NCI-H1092 treated with DMSO at 0.1 percent for 48 hours (cell line): ENCODE measurements at places on chromosomes 1 and 21.

- no peak for DNase-seq
These were observed 2.6 kb downstream of the ARPC5 start for GRCh38 chr1:183632964-183633363.

- DNase-seq, result no peak
These were observed 80.6 kb upstream of the C8B start for GRCh38 chr1:57046462-57046861.

- no peak for DNase-seq
These were observed 202.0 kb downstream of the NFIA start for GRCh38 chr1:61284248-61284854.

GRCh38 chr1:107047602-107048001, 8.9 kb upstream of the PRMT6 start:
- DNase-seq, result no peak

- peak; percentile 79 for DNase-seq
These were observed 81.8 kb downstream of the PHTF1 start for GRCh38 chr1:113677250-113678158.

DNA sequence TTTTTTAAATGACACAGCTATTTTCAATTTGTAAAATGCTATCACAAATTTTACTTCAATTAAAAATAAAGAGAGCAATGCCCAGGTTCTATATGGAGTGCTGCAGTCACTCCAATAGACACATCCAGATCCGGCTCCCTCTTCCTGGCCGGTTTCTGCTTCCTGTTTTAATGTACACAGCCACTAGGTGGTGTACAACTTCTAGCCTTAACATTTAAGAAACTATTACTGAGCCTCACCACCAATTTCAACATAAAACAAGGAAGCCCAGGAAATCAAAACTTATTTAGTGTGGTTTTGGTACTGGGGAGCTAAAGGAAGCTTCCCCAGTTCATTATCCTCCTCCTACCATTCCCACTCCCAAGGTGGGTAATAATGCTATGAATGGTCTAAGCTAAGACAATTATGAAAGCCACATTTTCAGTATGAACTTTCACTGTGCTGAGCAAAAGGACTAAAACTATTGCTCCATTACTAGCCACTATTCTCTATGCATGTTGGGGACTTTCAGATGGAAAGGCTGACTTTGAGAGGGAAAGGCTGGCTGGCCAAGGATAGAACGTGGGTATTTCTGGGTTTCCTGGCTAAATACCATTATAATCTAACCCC, 25.5 kb upstream of the MTMR11 start:
- DNase-seq, result peak; percentile 77

- no peak for DNase-seq
These were observed 883 bp downstream of the SLC66A1 start for GRCh38 chr1:19312782-19313635.

GRCh38 chr1:112133487-112133886, 144.0 kb upstream of the KCND3 start:
- no peak for DNase-seq

DNA sequence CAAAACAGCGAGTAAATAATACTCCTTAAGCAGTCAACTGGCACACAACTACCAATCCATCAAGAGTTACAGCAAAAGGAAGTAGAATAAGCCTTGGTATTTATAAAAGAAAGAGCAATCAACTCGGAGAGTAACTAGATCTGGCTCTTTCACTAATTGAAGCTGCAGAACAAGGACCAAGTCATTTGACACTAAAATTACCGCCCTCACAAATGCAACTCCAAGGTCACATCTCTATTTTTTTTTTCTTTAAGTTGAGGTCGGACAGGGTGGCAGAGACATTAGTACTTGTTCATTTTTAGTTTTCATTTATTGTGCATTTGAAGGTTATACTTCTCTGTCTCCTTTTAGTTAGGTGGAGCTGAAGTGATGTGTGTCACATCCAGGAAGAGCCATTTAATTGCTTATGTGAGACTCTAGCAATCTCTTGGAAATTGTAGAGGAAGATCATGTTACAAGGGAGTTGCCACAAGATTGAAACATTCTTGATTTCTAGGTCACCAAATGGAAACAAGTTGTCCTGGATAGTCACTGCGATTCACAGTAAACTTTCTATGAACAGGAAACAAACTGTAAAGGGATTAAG, 138.1 kb upstream of the ADAMTS5 start:
- no peak for DNase-seq

DNA sequence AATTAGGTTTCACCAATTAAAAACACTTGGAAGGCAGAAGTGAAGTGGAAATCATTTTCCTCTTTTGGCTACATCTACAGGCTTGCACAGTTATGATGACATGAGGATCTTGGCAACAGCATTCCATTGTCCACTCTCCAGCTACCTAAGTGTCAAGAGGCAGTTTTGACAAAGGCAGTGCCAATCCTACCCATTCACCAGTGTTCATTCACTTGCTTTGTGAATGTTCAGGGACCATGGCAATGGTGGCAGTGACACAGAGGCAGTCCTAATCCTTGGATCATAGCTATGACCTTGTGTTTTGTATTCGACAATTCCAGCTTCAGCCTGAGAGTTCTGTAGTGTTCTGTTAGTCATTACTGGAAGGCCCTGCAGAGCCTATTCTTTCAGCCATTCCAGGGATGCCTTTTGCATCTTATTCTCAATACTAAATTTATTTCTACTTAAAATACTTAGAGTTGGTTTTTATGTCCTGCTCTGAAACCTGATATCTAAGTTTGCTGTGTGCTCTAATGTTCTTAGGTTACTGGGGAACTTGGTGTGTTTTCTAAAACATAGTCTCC, 36.7 kb downstream of the CRB1 start:
- no peak for DNase-seq

GRCh38 chr1:82284213-82284612, 483.5 kb downstream of the ADGRL2 start:
- DNase-seq, result no peak

DNA sequence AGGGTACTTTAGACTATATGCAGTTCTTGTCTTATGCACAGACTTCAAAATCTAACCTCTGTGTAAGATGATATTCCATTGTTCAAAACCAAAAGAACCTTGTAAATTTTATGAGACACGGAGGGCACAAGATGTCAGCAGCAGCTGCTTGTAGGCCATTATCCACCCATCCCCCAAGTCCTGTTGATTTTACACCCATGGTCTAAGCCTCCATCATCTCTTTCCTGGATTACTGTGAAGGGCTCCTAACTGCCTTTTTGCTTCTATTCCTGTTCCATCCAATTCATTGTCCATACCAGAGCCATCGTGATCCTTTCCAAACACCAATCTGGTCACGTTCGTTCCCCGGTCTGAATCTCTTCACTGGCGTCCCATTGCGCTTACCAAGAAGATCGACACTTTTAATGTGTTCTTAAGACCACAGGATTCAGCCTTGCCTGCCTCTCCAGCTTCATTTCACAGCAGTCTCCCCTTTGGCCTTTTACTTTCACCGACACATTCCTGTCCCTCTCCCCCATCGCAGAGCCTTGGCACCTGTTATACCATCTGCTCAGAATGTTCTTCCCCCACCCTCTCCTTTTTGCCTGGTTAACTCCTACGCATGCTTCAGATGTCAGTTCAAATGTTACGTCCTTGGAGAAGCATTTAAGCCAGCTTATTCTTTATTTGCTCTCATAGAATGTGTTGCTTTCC, 107.3 kb upstream of the POU3F1 start:
- peak; percentile 18 for DNase-seq

DNA sequence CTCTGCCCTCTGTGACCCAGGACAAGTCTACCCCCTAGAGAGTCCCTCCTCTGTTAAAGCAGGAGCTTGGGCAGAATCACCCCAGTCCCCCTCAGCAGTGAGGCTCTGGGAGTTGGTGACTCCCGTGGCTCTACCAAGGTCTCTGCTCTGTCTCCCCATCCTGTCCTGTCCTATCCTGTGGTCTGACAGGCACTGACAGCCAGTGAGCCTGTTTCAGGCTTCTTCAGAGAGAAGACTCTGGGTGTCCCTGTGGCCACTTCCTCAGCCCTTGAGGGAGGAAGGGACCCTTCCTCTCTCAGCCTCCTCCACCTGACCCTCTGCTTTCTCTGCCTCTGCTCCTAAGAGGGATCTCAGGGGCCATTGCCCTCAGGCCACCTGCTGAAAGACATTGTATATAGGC, 148.7 kb downstream of the FCRL5 start:
- DNase-seq, result no peak

DNA sequence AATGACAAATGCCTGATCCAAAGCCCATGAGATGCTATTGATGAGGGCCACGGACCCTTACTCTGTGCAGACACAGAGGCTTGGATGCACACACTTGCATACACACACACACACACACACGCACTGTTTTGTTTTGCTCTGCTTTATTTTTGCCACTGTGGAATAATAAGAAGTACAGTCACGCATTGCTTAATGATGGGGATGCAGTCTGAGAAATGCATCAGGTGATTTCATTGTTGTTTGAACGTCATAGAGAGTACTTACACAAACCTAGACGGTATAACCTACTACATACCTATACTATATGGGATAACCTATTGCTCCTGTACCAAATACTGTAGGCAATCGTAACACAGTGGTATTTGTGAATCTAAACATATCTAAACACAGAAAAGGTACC, 104.4 kb downstream of the RHOU start:
- no peak for DNase-seq

DNA sequence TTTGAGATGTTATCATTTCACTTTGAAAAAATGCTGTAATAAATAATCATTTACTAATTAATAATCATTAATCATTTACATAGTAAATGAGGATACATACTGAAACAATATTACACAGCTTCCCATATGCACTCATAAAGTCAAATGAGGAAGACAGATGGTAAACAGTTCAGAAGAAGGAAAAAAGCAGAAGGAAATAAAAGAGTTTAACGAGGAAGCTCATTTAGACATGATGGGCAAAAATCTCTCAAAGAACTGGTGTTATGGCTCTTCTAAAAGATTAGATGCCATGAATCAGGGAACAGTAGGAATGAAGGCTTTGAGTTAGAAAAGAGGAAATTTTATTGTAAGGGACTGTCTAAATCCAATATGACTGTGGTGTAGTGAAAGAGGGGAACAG, 347.6 kb downstream of the PTPRC start:
- DNase-seq, result no peak

DNA sequence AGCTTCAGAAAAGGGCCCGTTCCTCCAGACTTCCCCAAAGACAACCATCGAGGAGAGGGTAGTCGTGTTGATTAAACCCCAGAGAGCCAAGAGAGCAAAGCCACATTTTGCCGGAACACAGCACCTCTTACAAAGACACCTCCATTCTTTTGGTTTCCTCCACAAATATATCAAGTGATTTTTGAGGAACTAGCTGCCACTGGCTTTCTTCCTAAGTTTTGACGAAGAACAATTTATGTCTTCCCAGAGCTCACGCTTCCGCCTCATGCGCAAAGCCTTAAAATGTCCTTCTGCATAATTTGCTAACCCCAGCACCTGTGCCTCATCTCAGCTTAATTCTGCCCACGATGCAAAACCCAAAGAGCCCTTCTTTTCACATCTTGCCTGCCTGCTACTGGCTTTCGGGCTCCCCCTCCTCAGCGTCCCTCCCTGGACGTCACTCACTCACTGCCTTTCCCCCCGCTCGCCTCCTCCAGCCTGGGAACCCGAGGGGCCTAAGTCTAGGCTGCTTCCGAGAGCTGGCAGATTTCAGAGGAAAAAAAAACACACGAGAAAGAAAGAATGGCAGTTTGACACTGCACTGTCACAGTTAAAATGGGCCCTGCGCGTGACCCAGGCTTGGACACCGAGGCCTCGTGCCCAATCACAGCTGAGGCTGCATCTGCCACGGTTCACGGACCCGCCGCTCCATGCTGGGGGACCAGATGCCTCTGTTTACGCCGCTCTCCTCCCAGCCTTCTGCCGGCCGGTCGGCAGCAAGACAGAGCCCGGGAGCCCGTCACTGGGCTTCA, 77.6 kb upstream of the IFNAR2 start:
- DNase-seq, result no peak

- no peak for DNase-seq
These were observed 193.1 kb downstream of the RYR2 start for GRCh38 chr1:237235091-237235490.

DNA sequence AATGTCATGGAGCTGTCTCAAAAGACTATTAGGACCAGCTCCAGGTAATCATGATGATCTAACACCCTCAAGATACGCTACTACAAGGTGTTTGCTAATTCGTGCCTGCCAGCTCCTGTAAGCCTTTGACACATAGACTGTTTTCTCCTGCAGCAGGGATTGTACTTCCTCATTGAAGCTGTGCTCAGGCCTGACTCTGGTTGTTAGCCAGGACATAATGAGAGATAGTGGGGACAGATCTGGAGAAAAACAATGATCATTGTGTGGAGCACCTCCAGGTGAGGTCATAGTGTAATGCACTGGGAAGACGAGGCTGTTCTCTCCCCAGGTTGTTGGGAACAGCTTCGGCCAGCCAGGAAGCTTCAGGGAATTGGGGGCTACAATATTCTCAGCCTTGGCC, 94.6 kb downstream of the SETD4 start:
- no peak for DNase-seq

GRCh38 chr1:37761416-37762095, 3.4 kb downstream of the EPHA10 start:
- no peak for DNase-seq

- DNase-seq, result peak; percentile 89
These were observed 941 bp downstream of the ELAVL4 start for GRCh38 chr1:50109647-50110075.

DNA sequence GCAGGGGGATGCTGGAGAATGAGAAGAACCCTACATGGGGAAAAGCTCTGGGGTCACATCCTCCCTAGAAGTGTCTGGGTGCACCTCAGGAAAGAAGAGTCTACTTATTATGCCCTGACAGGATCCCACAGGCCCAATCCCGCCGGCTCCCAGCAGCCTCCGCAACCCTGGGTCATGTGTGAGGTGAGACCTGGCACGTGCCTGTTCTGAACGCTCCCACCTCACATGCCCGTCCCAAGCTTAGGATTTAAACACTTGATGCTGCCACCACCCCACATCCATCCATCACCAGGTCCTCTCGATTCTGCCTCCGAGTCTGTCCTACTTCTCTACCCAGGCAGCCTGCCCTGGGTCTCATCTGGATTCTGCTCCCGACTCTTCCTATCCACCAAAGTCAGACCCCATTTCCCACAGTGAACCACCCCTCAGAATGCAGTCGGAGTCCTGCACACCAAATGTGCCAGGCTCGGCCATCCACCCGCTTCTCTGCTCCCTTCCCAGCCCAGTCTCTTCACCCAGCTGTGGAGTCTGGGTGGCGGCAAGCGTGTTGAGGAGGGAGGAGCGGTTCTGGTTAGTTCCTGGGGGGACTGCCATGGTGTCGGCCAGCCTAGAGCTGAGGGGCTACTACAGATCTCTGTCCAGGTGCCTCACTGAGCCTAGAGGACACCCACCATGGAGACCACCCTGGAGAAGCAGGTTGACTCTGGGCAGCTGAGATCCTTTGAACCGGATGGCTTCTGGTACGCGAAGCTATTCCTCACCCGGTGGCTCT, 23.9 kb downstream of the SLC2A1 start:
- DNase-seq, result no peak
